ENCODE measurements at places on chromosomes 5 and 9. TPM values are rescaled to one million over a fixed set of nuclear protein-coding genes. Genes with fewer than 3 reads are reported as not detected.

The ATP10B gene
- total RNA-seq = not detected

The CBY3 gene
- not detected for total RNA-seq

The CYFIP2 gene
- 20.0 TPM for total RNA-seq

The AQP3 gene
- 15.2 TPM for total RNA-seq

The CDC37L1 gene
- 12.0 TPM for total RNA-seq

The KLHL3 gene
- total RNA-seq = 0.09 TPM

Measured in A549 treated with Mapracorat at 1 μM for 4 hours (cell line).